ENCODE measurements at places on chromosomes 7 and 10.

- DNase-seq, result no peak
These were observed 117.6 kb downstream of the TNS3 start for GRCh38 chr7:47464266-47464665.

- DNase-seq, result no peak
These were observed 386.9 kb upstream of the LRRTM3 start for GRCh38 chr10:66538908-66539307.

DNA sequence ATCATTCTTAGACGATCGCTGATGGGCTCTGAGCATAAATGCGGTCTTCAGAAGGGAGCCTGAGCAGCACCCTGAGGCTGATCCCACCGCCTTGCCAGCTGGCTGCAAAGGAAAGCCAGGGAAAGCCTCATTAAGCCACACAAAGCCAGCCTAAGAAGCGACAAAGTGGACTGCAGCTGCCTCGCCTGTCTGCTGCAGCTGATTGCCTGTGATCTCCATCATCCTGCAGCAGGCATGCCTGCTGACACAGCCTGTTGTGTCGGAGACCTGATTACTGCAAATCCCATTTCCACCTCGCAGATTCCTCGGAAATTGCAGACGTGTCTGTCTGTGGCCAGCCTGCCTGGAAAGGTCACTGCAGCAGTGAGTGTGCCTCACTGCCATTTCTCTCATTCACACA is 1087.0 kb upstream of the AUTS2 start:
- no peak for DNase-seq

- no peak for DNase-seq
These were observed 65.7 kb downstream of the CRTAC1 start for GRCh38 chr10:97964748-97965147.

DNA sequence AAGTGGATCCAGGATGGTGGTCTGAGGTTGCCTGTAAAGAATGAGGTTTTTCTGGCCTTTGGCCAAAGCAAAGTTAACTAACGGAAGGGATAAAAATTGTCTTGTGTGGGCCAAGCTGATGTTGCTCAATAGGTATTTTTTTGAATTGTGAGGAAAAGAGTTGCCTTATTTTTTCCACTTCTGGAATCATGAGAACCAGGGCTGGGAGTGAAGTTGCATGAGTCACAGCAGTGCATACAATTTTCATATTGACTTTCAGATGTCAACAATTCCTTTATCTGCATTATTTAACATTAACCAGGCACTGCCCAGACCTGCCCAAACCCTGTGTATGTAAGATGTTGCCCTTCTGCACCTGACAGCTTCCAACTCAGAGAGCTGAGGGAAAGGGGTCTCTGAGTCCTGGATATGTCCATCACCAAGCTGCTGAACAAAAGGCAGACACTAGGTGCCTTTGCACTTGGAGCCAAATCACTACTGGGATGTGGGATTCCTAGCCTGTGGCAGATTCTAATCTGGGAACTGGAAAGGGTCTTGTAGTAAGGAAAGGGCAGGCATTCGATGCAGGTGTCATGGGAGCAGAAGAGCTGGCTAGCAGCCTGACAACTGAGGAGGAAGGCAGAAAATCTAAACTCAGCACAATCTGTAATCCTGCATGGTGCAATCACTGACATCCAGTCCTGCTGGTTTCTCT is 52.3 kb upstream of the SLC35B4 start:
- DNase-seq, result no peak

DNA sequence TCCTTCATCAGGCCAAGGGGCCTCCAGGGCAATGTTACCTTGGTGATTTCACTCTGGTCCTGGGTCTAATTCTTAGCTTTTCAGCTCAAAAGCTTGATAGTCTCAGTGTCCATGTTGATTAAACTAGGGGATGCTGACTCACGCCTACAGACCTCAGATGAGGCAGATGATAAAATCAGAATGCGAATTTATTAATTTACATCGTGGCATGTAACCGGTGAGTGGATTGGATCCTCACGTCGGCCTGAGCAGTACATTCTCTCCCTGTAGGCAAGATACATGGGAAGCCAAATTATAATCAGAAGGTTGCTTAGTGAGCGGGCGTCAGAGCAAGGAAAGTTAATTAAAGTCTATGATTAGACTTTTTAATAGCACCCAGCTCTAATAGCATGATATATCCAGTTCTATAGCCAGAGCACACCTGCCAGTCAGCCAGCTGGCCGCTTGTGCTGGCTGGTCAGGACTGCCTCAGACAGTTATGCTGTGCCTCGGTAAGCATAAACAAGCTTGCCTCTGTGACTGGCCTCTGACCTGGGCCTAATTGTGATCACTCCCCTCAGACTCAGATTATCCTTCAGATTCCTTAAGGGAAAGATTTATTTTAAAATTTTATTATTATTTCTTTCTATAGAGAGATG is 20.2 kb upstream of the CPA5 start:
- no peak for DNase-seq

DNA sequence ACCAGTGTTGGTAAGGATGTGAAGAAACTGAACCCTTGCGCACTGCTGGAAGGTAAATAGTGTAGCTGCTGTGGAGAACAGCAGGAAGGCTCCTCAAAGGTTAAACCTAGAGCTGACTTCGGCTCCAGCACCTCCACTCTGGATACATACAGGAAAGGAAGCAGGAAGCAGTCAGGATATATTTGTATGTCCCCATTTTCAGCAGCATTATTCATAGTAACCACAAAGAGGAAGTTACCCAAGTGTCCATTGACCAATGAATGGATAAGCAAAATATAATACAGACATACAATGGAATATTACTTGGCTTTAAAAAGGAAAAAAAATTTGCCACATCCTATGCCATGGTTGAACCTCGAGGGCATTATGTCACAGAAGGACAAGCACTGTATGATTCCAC is 15.0 kb downstream of the RET start:
- no peak for DNase-seq

DNA sequence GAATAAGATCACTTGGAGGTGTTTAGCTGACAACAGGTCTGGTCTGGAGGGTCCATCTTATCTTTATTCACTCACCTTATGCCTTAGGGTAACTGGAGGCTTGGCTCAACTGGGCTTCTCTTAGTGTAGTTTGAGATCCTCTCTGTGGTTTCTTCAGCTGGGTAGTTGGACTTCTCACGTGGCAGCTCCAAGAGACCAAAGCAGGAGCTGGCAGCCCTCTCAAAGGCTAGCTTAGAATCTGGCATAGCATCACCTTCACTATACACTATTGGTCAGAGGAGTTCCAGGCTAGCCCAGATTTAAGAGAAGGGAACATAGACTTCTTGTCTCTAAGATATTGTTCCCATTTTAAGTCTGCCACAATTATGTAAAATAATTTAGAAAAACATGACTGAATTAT is 16.4 kb downstream of the ADK start:
- no peak for DNase-seq

DNA sequence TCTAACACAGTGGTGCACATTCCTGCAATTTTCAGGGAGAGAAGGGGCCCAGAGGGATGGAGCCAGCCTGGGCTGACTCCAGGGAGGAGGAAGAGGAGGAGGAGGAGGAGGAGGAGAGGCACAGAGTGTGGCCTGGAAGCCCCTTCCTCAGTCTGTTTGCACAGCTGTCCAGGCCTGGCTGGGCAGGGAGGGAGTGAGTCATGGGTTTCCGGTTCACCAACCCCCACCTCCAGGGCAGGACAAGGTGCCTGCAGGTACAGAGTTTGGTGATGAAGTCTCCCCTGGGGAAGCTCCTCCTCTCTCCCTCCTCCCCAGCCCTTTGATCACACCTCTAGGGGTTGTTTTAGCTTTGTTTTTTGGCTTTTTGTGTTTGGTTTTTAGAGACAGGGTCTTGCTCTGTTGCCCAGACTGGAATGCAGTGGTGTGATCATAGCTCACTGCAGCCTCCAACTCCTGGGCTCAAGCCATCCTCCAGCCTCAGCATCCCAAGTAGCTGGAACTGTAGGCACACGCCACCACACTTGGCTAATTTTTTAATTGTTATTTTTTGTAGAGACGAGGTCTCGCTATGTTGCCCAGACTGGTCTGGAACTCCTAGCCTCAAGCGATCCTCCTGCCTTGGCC is 77.5 kb upstream of the CUX1 start:
- DNase-seq, result no peak

- no peak for DNase-seq
These were observed 84.2 kb upstream of the AGBL3 start for GRCh38 chr7:134902058-134902457.

- DNase-seq, result peak; percentile 51
These were observed 29.7 kb downstream of the TRIM8 start for GRCh38 chr10:102673819-102674511.

- no peak for DNase-seq
These were observed 54.6 kb downstream of the AGMO start for GRCh38 chr7:15507171-15507570.

DNA sequence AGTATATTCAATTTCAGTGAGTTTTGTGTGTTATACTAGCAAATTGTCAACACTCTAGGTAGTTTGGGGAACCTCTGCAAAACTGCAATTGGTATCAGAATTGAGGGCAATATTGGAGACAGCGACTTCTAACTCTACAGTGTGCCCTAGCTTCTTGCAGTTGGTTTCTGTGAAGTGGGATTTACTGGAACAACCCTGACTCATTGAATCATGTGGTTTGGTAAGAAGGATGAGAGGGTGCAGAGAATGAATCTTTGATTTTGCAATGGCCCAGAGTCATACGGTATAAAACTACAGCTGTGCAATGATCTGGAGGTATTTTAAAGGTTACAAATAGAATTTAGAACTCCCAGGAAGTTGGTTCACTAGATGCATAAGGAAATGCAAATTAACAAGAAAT is 129.1 kb upstream of the PPP1R3A start:
- DNase-seq, result no peak

DNA sequence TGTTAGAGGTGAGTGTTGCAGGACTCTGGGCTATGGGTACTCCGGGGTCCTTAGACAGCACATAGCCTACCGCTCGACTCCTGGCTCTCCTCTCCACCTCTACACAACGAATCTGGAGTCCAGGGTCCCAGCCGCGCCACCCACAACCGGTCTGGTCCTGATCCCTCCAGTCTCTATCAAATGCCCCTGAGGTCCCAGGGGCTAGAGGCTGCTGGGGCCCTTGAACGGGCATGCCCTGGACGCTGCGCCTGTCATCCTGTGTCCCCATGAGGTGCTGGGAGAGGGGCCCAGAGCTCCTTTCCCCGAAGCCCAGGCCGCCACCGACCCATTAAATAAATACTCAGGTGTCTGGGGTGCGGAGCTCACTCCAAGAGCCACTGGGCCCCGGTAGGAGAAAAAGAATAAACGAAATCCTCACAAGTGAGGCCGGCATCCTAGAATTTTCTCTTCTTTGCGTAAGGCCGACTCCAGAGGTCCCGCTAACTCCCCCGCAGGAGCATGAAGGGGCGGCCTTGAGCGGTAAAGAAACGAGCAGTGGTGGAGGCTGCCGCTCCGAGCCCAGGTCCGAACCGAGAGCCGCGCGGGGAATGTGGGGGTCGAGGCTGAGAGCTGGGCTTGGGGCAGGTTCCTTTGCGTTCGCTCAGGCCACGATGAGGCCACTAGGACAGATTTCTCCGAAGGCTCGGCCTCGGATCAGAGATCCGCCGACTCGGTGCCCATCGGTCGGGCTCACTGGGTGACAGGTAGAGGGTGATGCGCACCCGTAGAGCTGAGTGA is 166.7 kb downstream of the NRF1 start:
- DNase-seq, result no peak

GRCh38 chr7:73429215-73429614 is 4.4 kb upstream of the FZD9 start:
- DNase-seq, result no peak

DNA sequence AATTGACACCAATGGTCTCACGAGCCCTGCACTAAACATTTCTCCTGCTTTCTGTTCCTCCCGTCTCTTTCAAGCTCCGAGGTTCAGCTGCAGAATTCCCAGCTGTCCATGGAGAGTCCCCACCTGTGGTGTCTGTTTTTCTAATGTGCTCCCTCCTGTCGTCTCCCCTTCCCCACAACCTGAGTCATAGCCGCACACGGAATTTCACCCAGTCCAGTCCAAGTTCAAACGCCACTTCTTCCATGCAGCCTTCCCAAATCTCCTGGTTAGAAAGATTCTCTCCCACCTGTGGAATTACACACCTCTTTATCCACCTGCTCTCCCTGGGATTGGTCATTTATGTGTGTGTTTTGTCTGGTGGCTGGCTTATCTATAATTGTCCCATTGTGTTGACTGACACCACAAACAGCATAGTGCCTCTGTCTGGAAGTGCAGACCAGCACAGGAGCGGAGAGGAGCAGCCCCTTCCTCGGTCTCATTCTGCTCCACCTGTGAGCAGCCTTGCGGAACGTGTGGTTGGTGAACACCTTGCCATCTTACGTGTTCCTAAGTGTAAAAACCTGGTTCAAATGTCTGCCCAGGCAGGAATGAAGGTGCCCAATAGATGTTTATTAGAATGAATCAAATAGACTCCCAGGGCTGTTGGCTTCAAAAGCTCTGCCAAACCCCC is 3.3 kb upstream of the DIP2C start:
- no peak for DNase-seq

- no peak for DNase-seq
These were observed 255.2 kb downstream of the ARL4A start for GRCh38 chr7:12942609-12943008.

DNA sequence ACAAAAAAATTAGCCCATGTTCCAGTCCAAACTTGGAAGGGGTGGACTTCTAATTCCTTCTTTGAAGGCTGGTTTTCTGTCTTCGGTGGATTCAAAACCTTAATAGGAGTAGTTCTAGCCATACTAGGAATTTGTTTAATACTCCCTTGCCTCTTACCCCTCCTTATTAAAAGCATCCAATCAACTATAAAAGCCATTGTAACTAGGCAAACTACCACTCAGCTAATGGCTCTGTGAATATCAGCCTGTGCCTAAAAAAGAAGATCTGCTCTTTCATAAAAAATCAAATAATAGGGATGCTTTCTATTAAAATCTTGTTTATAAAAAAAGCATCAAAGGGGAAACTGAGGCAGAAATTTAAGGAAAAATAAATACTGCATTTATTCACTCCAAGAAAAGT is 4.1 kb upstream of the ADCK2 start:
- no peak for DNase-seq

- no peak for DNase-seq
These were observed 4.2 kb downstream of the AHR start for GRCh38 chr7:17302575-17303142.

DNA sequence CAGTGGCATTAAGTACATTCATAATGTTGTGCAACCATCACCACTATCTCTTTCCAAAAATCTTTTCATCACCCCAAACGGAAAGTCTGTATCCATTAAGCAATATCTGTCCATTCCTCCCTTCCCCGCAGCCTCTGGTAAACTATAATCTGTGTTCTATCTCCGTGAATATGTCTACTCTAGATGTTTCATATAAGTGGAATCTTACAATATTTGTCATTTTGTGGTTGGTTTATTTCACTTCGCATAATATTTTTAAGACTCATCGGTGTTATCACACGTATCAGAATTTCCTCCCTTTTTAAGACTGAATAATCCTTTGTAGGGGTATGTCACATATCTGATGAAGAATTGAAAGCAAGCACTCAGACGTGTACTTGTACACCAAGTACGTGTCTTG is 86.0 kb upstream of the FGFR2 start:
- no peak for DNase-seq

DNA sequence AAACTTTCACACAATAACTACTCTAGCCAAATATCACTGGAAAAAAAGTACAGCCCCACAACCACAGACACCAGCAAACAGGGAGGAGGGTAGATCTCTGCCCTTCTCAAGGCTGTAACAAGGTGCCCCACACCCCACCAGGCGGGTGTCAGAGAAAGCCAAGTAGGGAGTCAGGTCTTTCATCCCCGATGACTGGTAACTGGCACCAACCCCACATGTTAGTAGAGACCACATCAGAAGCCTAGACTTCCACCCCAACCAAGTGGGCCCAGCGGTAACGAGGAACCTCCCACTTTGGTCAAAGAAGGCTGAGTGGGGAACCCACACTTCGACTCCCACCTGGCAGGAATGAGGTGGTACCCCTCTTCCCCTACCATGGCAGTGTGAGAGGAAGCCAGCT is 16.4 kb upstream of the RUFY2 start:
- peak; percentile 1 for DNase-seq
